ENCODE measurements at places on chromosomes 3 and 15.

DNA sequence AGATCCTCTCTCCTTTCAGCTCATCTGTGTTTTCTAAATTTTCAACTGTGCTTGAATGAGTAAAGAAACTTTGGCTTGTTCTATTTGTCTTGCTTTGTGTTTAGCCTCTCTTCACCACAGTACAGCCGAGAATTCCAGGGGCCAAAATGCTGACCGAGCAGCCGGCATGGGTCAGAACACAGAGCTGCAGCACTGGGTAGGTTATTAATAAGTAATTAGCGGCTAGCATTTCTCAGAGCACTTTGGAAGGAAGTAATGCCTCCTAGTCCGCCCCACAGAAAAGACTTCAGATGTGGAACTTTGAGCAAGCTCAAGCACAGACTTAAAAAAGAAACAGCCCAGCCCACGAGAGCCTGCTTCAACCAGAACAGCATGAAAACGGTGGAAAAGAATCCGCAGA is 343.9 kb downstream of the ARRDC4 start:
- DNase-seq: no peak

- DNase-seq: no peak
These were observed 423.6 kb downstream of the LPP start for GRCh38 chr3:188577539-188577938.

DNA sequence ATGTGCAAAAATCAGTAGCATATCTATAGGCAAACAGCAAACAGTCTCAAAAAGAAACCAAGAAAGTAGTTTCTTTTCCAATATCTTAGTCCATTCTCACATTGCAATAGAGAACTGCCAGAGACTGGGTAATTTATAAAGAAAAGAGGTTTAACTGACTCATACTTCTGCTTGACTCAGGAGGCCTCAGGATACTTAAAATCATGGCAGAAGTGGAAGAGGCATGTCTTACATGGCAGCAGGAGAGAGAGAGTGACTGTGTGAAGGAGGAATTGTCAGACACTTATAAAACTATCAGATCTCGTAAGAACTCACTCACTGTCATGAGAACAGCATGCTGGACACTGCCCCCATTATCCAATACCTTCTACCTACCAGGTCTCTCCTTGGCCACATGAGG is 327.9 kb upstream of the EPHA3 start:
- DNase-seq: no peak

DNA sequence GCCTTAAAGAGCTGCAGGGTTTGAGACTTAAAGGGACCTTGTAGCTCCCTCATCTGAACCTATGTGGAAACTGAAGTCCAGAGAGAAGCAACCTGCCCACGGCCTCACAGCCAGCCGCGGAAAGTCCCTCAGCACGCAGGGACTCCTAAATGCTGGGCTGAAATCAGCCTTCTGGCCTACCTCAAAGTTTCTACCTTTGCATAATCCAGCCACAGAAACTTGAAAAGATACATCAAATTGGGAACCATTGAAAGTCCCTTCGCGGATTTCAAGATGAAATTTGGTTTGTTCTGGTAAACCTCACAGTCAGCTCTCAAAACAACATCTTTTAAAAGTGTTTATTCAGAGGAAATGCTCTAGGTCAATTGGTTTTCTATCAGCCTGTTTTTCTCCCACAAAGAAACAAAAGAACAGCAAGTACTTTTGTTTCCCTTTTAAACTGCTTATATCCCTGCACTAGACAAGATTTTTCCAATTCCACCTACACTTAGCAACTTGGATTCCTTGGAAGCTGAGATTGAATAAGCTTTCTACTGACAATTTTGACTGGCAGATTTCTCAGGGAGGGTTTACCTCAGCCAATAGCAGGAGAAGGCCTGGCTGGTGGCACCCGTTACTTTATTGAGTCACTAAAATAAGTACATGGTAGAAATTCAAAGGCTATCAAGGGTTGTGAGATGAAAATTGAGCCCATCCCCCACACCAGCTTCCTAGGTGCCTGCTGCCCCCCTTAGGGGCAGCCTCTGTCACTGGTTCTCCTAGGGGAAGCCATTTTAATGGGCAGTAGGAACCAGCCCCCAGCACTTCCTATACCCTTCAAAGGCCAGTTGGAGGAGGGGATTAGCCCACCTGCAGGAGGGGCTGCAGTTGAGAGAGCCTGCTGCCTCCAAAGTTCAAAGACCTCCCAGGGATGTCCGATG is 171.2 kb downstream of the ADAMTS17 start:
- DNase-seq: no peak

- DNase-seq: peak; percentile 24
These were observed 18.4 kb downstream of the TM4SF18 start for GRCh38 chr3:149314807-149315578.

- DNase-seq: no peak
These were observed 10.4 kb downstream of the THBS1 start for GRCh38 chr15:39591141-39591895.

- no peak for DNase-seq
These were observed 104.3 kb upstream of the PRR20G start for GRCh38 chr3:127392156-127392490.

GRCh38 chr3:37477711-37478487 is 303.5 kb upstream of the LRRFIP2 start:
- DNase-seq: no peak

- DNase-seq: no peak
These were observed 7.1 kb downstream of the THRB start for GRCh38 chr3:24487325-24488262.

GRCh38 chr3:128895843-128896697 is 16.6 kb downstream of the ACAD9 start:
- no peak for DNase-seq

GRCh38 chr15:99070208-99070607 is 34.7 kb upstream of the SYNM start:
- no peak for DNase-seq

- peak; percentile 31 for DNase-seq
These were observed 14.4 kb downstream of the ATP13A3 start for GRCh38 chr3:194472290-194472920.

DNA sequence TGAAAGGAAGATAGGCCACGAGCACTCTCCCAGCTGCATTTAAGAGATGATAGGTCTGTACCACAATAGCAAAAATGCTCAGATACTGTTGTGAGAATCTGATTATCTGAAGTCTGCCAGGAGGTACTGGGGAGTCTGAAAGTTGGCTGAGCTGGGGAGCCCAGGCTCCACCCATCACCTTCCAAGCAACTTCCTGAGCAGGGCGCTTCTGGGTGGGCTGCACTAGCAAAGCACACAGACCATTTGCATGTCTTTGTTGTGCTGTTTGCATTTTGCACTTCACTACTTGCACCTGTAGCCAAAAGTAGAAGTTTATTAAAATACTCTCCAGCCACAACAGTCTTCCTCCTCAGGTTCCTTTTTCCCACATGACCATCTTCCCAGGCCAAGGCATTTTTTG is 133.2 kb downstream of the ALDH1A2 start:
- no peak for DNase-seq

DNA sequence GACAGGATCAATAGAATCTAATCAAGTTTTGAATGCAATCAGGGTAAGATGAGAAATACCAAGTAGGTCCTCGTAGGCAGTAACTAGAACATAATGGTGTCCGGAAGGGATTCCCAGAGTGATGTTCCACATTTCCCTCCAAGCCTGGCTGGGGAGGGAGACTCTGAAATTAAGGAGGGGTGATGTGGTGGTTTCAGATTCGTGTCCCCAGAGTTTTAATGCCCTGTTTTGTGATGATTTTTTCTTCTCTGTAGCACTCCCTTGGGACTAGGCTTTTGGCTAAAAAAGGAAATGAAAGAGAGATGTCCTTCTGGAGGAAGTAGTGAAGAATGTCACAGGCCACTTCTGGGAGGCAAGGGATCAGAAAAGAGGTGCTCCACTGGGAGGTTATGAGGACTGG is 108.3 kb upstream of the CACNA2D3 start:
- DNase-seq: no peak

DNA sequence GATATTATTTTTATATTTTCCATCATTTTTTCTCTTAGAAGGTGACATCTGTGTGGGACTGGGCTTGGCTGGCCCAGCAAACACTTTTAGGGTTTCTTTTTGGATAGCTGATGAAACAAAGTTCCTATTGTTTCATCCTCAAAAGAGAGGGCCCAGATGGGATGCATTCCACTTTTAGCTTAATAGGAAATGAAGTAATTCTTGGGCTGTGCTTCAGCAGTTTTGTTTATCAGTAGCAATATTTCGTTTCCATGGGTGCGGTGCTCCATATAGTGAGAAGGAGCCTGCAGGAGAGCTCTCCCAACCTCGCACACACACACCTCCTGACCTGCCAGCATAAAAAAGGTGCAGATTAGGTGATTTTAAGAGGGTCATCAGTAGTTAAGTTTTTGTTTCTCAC is 147.5 kb downstream of the AKAP13 start:
- no peak for DNase-seq

DNA sequence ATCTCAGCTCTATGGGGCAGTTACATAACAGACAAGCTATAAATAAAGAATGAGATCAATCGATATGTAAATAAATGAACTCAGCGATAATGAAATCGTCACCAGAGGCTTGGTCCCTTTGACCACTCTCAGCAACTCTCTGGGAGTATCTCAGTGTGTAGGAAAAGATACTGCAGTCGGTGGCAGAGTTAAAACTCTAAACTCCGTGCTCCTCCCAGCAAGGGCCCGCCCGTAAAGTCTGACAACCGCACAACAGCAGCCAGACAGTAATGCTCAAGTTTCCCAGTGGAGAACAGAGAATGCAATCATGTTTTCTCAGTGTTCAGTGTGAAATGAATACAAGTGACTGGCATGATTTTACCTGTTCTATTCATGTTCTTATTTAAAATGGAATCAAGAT is 28.3 kb upstream of the IGF1R start:
- no peak for DNase-seq

GRCh38 chr3:183825456-183826161 is at the start of gene MAP6D1:
Gene MAP6D1 (minus strand): TSS chr3:183825577. CDS start chr3:183825547, 30 bp downstream.
- DNase-seq: peak; percentile 86

- DNase-seq: no peak
These were observed 1074.1 kb downstream of the SI start for GRCh38 chr3:164004205-164004604.

DNA sequence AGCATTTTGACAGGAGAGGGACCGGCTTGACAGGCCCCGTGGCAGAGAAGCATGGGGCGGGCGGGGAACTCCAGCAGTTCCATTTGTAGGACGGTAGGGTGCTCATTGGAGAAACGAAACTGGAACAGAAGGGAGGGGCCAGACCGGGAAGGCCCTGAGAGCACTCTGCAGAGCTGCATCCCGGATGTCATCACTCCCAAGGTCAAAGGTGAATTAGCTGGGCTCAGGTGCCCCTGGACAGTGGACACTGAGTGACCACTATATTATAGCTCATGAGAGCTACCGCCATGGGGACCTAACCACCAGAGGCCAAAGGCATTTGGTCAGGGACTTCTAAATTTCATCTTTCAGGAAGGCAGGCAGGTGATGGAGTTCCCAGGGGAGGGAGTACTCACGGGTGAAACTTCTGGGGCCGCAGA is 7.3 kb downstream of the CSRNP1 start:
- DNase-seq: no peak

GRCh38 chr15:41801850-41802455 is 25.9 kb upstream of the JMJD7 start:
- no peak for DNase-seq

DNA sequence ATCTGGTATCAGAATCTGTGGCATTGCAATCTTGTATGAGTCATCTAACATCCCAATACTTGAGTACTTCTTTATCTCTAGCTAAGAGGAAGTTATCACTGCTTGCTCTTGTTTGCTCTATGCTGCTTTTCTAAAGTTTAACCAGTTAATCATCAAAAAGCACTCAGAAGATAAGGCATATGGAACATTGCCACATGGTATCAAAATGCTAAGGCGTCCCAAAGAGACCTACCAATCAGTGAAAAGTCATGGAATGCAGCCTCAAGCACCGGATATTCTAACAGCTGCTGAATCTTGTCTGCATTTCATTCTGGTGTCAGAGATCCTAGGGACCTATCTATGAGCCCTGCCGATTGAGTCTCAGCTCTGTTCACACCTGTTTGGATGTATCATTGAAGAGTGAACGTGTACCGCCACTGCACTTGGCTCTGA is 192.8 kb downstream of the ARPP21 start:
- DNase-seq: no peak

DNA sequence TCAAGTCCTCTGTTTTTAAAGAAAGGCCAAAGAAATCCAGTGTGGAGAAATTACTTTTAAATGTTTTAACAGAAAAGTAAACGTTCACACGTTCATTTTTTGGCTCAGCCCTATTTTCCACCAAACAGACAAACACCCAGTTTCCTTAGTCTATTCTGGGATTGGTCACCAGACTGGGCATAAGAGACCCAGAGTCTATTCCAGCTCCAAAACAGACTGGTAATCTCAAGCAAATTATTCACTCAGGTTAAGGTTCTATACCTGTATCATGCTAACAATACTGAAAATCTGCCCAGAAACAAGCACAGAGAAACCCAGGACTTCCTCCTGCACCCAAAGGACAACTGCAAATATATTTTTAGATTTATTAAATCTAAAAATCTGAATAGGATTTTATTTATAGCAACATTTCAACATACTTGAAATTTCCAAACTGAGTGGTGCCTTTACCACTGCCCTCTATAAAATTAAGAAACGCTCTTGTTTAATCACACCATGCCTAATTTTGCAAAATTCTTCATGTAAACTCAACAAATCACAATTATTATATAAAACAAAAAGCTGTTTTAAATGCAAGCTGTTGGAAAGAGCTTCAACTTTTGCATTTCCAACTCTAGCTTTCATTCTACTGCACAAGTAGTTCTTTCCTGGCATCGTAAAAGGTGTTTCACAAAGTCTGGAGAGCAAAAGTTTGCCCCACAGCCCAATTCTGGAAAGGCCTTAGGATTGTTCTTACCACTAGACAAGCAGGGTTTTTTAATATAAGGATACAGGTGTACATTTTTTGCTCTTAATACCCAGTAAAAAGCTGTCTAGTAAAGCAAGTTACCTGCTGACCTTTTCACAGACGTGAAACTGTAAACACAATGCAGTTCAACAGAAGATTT is 18.7 kb downstream of the ZNF148 start:
- no peak for DNase-seq

DNA sequence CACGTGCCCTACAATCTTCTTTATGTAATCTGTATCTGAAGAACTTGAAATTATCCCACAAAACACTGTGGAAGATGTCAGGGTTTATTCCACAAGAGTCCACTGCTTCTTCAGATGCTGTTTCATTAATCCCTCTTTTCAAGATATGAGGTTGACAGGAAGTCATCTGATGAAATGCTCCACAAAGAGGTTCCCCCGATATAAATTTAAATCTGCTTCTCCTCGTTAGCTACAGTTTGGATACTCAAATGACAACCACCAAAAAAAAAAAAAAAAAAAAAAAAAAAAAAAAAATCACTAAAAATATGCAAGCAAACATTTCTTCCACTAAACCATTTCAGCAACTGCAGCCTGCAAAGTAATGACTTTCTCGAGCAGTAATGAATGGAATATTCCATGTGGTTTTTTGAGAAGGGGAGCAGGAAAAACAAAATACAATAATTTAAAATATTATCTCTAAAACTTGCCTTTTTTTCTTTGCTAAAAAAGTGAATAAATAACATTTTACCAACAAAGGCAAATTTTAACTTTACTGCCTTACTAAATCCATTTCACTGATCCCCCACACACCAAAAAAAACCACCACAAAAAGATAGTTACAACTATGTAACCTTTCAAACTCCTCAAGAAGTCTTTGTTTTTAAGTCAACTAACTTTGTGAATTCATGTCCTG is 37.8 kb downstream of the DLG1 start:
- DNase-seq: no peak

GRCh38 chr3:50100386-50100785 is 11.7 kb downstream of the RBM5 start:
- DNase-seq: no peak

- DNase-seq: no peak
These were observed 62.2 kb downstream of the WDR76 start for GRCh38 chr15:43889042-43889441.

GRCh38 chr3:170863816-170864215 is 6.2 kb downstream of the RPL22L1 start:
- DNase-seq: no peak

- no peak for DNase-seq
These were observed at the start of gene DLEC1 for GRCh38 chr3:38039101-38039898. Gene DLEC1 (plus strand): TSS chr3:38039208. CDS start chr3:38039226, 18 bp downstream.

All from HTR-8/SVneo (cell line).